ENCODE measurements at places on chromosomes 7 and 10.

DNA sequence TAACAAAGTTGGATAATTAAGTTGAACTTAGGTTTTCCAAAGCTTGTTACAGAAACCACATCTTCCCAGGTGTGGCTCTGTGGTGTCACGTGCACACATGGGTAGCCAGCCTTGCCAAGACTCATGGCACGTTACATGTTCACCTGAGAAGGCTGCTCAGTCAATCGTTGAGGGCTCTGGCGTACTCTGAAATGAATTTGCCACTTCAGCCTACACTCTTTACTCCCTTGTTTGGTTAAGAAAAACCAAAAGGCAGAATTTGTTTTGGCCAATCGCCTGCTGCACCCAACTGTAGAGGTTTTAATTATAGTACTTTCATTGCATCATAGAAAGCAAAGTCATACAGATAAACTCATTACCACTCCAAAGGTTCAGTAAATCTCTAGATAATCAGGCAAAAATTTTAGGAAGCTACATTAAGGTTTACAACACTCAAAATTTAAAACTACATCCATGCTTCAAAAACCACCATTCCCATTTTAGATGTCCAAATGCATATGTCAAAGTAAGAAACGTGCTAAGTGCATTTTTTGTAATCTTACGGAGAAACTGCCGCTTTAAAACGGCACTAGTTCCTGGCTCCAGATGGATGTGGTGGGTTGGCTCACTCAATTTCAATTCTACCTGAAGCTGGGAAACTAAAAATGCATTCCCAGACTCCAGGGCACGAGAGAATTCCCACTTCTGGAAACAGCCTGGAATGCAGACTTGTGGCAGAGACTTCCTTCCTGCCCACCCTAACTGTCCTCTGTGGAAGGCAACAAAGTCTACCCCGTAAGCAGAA is 88.4 kb downstream of the DIP2C start:
- DNase-seq, result no peak

GRCh38 chr7:140435252-140435895 is 31.5 kb downstream of the RAB19 start:
- DNase-seq, result no peak

DNA sequence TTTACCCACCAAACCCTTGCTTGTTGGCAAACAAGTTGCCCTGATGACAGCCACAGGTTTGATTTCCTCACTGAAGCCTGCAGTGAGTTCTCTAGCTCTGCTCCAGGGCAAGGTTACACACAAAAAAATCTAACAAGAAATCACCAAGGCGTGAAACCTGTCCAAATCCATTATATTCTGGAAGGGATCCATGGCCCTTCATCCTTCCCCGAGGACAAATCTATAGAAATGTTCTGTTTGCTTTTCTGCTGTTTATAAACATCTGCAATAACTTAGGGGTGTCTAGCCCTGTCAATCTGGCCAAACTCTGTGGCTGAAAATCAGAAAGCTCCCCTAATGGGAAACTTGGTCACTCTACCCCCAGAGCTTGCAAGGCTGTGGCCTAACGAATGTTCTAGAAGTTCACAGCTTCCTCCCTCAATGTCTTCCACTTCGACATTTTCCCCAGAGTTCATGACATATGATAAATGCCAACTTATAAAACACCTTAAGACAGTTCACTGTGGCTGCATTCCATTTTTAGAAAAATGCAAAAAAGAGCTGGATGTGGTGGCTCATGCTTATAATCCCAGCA is 164.5 kb downstream of the PRPF18 start:
- DNase-seq, result no peak

- DNase-seq, result no peak
Observed at GRCh38 chr10:104875561-104875960, 234.5 kb downstream of the SORCS3 start.

DNA sequence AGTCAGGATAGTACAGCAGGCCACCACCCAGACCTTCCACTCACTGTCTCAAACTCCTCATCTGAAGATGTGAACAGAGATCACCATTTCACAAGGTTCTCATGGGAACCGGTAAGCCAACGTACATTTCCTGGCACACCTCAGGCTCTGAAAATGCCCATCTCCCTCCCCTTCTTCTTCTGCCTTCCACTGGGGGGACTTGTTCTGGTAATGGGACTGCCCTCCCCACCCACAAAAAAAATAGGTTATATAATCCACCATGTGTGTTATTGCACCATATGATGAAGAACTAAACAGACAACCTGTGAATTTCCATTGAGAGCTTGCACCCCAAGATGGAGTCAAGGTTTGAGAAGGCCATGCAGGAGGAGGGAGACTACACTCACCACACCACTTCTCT is 42.1 kb upstream of the IKZF1 start:
- DNase-seq, result no peak

- no peak for DNase-seq
Observed at GRCh38 chr10:132175907-132176581, 10.7 kb upstream of the DPYSL4 start.

GRCh38 chr7:93921607-93922566 is at the start of gene GNG11:
Gene GNG11, plus strand, starts transcription at chr7:93921735. Its CDS starts 403 bp downstream, at chr7:93922138.
- DNase-seq, result peak; percentile 27

- no peak for DNase-seq
Observed at GRCh38 chr7:24611130-24611529, 37.9 kb downstream of the PALS2 start.

GRCh38 chr7:26374647-26375373 is 83.1 kb downstream of the SNX10 start:
- DNase-seq, result no peak

GRCh38 chr7:77736991-77737390 is 40.7 kb downstream of the RSBN1L start:
- DNase-seq, result no peak

- DNase-seq, result no peak
Observed at GRCh38 chr7:70830060-70830395, 301.9 kb upstream of the GALNT17 start.

GRCh38 chr7:121344093-121344492 is 15.3 kb downstream of the WNT16 start:
- DNase-seq, result no peak

DNA sequence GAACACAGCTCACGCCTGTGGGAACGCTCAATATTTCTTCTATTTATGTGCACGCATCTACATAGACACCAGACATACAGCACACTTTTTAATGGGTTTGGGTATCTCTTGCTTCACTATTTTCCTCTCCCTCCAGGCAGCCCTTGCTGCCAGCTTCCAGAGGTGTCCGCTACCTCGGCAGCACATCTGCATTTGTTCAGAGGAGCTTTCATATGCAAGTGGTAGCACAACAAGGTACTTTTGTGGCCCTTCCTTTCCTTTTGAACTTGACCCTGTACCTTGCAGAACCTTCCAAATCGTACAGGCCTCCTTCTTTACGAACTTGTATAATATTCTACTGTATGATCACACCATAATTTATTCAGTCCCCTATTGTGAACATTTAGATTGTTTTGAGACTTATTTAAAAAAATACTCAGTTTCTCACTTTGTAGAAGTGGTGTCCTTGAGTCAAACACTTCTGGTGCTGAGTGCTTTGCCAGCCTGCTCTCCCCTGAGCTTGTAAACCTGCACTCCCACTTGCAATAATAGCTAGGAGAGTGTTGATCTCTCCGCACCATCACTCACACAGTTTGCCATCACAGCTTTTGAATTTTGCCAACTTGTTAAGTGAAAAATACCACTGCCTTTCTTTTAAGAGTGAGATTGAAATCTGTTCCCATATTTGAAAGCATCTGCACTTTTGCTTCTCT is 106.0 kb upstream of the ZNF32 start:
- no peak for DNase-seq

- DNase-seq, result no peak
Observed at GRCh38 chr7:148419856-148420832, 170.4 kb upstream of the C7orf33 start.

DNA sequence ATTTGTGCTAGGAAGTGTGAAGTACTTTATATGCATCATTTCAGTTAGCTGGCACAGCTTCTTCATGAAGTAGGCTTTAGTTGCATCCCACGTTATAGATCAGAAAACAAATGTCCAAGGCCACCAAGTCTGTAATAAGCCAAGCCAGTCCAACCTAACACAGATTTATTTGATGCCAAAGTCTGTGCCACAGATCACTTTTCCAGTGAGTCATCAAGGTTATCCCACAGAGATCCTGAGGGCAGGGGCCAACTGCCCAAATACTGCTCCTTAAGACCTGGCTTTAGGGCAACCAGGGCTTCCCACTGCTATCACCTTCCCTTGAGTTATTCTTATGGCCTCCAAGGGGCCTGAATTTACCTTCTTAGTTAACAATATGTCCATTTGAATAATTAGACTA is 1340.4 kb downstream of the XPNPEP1 start:
- DNase-seq, result no peak

- DNase-seq, result no peak
Observed at GRCh38 chr7:153245809-153246208, 486.3 kb downstream of the ACTR3B start.

DNA sequence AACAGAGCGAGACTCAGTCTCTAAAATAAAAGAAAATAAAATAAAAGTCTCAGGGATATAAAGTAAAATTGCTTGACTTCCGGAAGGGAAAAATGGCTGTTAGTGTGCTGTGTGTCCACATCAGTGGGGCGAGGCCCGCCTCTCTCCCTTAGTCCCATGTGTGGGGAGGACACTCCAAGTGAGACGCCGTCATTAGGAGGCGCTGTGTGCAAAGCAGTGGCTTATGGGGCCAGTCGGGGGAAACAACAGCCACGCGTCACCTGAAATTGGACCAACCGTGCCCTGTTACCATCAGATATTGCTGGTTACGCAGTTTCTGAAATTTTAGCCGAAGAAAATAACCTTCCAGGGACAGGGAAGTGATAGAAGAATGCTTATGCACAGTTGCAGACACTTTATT is 15.8 kb downstream of the SFXN4 start:
- DNase-seq, result no peak

DNA sequence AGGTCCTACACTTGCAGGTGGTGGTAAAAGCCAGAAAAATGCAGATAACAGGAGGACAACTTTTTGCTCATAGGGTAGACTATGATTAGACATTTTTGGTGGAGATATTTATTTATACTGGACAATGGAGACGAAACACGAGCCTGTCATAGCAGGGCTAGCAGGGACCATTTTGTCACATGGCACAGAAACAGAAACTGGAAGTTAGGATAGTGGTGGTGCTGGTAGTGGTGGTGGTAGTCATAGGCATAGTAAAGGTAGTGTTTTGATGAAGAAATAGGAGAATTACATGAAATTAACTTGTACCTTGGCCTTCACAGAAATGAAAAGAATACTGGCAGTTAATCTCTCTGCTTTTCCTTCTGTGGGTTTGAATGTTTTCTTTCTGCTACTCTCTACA is 8.8 kb upstream of the MGAM start:
- no peak for DNase-seq

DNA sequence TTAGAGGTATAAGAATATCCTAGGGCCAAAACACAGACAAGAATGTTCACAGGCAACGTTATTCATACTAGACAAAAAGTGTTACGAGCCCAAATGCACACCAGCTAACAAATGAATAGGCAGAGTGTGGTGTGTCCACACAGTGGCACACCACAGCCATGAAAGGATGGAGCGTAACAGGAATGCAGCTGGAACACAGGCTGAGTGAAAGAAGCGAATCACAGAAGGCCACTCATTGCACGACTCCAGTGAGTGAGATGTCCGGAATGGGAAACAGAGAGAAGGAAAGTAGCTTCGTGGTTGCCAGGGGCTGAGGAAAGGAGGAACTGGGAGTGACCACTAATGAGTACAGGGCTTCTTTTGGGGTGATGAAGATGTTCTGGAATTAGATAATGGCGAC is 198.8 kb downstream of the TNS3 start:
- DNase-seq, result no peak

GRCh38 chr7:138328215-138328614 is 131.8 kb upstream of the TRIM24 start:
- DNase-seq, result no peak

GRCh38 chr10:35201234-35201633 is 74.6 kb downstream of the CREM start:
- DNase-seq, result no peak

DNA sequence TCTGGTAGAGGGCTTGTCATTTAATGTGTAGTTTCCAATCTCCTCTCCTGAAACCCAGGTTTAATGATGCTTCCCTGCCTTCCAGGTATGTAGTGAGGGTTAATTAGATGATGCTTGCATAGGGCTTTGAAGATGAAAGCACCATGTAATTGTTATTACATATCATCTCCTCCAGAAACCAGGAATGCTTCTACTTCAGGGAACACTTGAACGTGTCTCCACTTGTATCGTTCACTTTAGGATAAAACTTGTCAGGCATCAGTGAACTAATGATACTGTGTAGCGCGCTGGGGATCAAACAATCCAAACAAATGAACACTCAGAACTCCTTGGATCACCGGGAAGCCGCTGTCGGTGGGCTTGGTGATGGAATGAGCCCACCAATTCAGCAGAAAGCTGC is 260.9 kb upstream of the FZD8 start:
- DNase-seq, result no peak

GRCh38 chr7:44150466-44150832 is 9.3 kb upstream of the MYL7 start:
- no peak for DNase-seq

DNA sequence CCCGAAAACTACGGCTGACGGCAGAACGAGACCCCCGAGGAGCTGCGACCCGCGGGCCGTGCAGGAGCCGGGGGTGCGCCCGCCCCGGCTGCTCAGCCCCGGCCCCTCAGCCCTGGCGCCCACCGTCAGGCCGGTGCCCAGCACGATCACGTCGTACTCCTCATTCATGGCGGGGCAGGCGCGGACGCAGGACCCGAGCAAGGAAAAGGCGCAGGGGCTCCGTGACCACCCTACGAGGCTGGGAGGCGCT is 218 bp downstream of the GDI2 start:
- DNase-seq, result no peak

GRCh38 chr7:44769376-44769775 is 20.7 kb downstream of the ZMIZ2 start:
- DNase-seq, result no peak

GRCh38 chr7:36128448-36129047 is 24.5 kb upstream of the EEPD1 start:
- no peak for DNase-seq

GRCh38 chr7:33901199-33901598 is 4.1 kb upstream of the BMPER start:
- no peak for DNase-seq

DNA sequence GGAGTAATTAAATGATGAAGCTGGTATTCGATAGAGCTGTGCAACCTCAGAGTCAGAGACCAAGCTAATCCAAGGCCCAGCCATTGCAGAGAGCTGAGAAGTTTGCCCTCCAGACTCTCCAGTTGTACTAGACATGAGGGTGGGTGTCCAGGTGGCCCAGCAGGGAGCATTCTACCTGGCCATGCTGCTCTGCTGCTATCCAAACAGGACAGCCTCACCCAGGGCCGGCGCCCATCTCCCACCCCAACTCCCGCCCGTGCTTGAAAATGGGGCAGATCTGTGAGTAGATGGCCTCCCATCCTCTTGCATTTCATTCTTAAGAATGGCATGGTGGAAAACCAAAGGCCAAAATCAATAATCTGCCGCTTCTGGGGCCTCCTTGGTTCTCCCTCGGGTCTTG is 124.2 kb downstream of the TCERG1L start:
- no peak for DNase-seq

DNA sequence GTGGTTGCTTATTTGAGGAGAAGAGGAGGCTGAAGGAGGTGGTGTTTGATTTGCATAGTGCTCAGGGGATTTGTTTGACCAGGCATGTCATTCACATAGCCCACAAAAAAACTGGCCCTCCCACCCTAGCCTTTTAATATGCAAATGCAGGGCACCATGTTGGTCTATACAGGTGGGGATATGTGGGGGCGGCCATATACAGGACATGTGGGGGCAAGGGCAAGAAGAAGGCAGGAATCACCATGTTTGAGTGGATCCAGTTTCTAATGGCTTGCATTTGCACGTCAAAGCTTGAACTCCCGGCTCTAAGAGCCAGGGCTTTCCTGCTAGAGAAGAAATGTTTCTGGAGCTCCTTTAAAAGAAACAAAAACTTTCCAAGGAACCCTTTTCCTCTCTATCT is 541.0 kb downstream of the ZWINT start:
- no peak for DNase-seq
